T-cell (primary cell): ENCODE measurements at places on chromosomes 13 and 19.

DNA sequence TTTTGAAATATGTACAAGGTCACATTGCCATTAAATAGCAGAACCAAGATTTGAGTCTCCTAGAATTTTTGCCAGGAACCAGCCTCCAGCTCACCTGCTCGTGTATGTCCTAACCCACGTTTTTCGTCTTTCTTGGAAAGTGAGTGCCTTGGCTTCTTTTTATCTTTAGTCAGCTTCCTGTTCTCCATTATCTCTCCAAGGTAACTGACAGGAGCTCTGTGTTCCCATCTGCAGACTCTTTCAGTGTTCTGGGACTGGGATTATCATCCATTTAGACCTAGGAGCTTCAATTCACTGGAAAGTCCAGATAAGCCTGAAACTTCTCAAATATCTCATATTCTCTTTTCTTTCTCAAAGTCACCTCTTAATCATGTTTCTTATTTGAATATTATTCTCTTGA is 193.7 kb downstream of the ZIC5 start:
- DNase-seq = no peak

DNA sequence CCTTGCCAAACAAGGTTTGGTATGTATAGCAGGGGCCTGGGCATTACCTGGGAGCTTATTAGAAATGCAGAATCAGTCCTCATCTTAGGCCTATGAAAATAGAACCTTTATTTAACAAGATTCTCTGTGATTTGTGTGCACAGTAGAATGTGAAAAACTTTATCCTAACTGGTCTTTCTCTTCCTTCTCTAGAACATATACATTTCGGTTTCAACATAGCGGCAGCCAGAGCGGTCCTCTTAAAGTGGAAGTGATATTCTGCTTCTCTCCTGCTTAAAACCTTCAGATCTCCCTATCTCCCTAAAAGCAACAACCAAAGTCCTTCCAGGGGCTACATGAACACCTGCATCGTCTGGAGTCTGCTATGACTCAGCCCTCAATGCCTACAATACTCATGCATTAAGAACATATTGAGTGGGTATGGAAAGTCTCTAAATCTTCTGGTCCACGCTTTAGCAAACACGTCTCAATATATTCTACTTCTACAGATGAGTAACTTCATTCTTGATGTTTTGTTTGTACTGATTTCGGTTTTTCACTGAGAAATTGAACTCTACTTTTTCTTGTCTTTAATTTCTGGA is 84.5 kb downstream of the SPRY2 start:
- DNase-seq = no peak

GRCh38 chr19:45774765-45775164 is 5.7 kb upstream of the SIX5 start:
- DNase-seq = no peak

DNA sequence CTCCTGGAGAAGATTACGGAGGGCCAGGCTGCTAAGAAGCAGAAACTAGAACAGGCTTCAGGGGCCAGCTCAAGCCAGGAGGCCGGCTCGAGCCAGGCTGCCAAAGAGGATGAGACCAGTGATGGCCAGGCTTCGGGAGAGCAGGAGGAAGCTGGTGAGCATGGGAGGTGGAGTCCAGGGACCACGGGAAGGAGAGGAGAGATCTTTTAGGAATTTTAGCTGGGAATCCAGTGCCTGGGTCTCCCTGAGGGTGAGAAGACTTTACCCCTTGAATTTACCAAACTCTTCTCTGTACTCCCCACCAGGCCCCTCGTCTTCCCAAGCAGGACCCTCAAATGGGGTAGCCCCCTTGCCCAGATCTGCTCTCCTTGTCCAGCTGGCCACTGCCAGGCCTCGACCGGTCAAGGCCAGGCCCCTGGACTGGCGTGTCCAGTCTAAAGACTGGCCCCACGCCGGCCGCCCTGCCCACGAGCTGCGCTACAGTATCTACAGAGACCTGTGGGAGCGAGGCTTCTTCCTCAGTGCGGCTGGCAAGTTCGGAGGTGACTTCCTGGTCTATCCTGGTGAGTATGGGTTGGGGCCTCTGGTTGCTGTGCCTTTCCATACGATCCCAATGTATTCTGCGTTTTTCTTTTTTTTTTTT is 824 bp downstream of the TSEN34 start:
- no peak for DNase-seq
